ENCODE measurements at places on chromosomes 2 and 18.

DNA sequence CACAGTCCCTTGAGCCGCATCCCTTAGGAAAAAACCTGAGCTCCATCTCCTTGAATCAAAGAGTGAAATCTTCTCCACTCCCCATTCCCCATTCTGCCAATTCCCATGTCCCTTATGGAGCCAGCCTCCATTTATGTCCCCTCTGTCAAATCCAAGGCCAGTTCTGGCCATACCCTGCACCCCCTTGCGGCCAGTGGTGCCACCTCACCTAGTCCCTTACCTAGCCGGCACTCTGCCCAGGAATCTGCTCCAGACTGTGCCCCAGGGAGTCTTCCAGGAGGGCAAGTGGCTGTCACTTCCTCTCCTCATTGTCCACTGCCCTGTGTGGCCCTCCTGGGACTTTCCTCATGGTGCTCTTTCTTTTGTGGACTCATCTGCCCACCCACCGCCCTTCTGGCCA, 195.4 kb upstream of the RMP24 start:
- DNase-seq: no peak

DNA sequence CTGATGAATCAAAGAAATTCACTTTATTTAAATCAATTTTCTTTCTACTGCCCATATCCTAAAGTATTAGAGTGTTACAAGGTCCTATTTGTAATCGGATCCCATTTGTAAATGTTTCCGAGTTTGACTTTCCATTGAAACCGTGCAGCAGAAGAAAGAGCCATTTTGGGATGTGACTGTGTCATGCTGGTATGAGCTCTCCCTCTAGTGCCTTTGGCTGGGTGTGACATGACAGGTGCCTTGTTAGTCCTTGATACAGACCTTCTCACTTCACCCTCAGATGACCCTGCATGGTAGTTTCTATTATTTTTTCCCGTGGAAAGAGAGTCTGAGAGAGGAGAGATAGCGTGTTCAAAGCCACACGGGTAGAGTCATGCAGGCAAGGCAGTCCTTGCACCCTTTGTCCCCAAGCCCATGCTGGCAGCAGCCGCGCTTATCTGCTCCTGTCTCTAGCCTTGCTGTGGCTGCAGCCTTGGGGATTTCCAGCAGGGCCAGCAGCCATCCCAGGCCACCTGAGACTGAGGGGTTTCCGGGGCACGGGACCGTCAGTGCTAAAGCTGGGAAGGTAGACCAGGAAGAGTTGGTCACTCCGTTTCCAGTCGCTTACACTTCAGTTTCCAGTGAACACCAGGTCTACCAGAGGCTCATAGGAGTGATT, 21.4 kb downstream of the CHMP1B start:
- no peak for DNase-seq

DNA sequence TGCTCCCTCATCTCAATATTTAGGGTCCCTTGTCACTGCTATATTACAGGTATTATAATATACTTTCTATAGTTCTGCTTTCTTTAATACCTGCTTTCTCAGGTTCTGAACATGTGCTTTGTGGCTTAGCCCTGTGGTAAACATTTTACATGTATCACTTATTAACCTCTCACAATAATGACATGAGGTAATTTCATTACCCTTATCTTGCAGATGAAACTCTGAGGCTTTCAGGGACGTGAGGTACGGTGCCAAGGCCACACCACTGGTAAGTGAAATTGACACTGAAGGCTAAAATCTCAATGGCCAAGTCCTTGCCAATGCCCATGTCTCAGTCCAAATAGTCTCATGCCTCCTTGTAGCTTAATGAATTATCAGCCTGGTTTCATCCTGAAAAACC, 21.7 kb downstream of the LINC00305 start:
- DNase-seq: no peak

DNA sequence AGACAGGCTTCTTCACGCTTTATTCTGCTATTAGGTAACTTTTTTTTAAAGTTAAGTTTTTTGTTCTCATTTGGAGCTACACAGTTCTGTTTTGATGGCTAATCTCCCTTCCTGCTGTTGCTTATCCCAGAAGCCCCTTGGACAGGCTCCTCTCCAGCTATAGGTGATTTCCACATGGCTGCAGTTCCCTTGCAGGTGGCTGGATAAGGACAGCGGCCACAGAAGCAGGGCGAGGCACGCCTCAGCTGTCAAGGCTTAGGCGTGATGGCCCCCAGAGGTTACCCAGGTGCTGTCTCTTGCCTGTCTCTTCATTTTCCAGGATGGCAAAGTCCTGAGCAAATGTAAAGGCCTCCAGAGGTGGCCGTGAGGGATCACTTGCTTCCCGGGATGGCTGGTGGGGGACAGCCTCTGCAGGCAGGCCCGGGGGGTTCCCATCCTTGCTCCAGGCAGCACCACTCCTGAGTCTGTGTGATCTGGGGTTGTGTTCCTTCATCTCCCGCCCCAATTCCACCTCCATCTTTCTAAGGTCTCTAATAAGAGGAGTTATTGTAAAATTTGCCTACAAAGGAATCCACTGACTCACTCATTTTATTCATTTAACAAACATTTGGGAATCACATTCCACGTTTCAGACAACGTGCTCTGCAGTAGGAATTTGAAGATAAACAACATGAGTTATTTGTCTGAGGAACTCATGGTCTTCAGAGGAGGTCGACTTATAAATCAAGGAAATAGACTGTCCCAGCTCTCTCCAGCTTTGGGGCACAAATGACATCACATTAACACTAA, 53.4 kb downstream of the NAPG start:
- no peak for DNase-seq

GRCh38 chr2:38093527-38094165, 17.7 kb upstream of the CYP1B1 start:
- no peak for DNase-seq

DNA sequence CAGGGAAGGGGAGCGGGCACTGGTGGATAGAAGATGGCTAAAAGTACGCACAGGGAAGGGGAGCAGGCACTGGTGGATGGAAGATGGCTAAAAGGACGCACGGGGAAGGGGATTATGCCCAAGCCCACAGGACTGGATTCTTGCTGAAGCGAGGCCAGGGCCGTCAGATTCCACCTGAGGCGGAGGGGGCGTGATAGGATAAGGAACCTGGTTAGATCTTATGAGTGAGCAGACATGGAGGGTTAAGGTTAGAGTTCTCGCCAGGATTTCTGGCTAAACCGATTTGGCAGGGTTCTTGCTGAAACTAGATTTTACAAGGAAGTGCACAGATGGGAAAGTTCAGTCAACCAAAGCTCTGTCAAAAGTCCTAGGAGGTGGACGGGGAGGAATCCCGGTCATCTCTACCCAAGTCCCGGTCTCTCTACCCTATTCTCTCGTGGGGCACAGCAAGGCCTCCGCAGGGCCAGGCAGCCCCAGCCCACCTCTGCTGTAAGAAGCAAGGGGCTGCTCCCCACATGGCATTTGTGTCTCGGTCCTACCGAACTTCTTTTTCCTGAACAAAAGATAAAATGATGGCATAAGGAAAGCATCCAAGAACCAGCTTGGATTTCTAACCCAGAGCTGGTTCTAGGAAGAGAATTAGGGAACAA, 140.8 kb downstream of the PTGR3 start:
- DNase-seq: no peak

Data from suppressor macrophage (primary cell).